ENCODE measurements at places on chromosomes 4 and X.

- no peak for DNase-seq
Observed at GRCh38 chrX:16765594-16765993, 20.7 kb upstream of the TXLNG start.

DNA sequence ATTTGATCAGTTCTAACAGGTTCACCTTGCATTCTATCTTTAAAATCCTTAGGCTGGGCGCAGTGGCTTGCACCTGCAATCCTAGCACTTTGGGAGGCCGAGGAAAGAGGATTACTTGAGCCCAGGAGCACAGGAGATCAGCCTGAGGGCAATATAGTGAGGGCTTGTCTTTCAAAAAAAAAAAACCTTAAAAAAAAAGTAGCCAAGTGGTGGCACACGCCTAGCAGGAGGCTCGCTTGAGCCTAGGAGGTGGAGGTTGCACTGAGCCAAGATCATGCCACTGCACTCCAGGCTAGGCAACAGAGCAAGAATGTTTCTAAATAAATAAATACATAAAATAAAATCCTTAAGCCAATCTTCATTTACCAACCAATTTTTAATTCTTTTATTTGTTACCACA lies 75.6 kb downstream of the PRSS12 start:
- DNase-seq: no peak

DNA sequence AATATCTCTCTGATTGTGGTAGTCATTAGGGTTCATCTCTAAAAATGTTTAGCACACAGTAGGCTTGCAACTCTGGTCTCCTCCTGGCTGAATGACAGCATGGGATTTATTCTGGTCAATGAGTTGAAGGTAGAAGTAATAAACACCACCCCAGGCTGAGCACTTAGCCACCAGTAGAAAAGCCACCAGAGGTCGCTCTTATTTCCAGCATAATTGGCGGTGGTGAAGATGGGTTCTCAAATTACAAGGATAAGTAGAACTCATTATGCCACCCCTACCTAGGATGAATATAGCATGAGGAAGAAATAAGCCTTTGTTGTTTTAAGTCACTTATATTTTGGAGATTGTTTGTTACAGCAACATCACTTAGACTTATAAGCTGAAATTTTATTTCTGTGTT lies 302.7 kb downstream of the GPM6A start:
- no peak for DNase-seq

DNA sequence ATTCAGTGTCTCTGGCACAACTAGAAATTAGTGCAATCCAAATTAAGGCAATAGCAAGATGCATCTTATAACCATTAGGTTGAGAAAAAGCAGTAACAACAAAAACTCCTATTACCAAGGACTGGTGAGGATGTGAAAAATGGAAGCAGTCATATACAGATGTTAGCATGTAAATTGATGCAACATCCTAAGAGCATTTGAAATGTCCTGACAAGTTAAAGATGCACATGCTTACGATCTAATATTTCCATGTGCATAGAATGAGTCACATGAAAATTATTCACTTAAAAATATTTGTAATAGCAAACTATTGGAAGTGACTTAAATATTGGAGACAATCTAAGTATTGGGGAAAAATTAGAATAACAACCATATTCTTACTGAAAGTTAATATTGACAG lies 163.0 kb downstream of the FAM13A start:
- no peak for DNase-seq

DNA sequence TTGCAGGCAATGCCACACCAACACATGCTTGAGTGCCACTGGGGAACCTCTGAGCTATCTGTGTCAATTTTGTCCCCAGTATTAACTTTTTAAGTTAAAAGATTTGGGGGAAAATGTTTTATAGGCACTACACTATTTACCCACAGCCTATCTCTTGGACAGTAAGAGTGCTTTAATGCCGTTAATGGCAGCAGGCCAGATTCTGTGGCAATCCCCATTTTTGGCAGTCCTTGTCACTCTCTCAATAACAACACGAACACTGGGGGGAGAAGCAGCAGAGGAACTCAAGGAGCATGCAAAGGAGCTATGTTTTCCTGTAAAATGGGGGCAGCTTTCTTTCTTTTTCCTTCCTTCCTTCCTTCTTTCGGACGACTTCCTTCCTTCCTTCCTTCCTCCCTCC lies 168.6 kb downstream of the NSUN7 start:
- no peak for DNase-seq

DNA sequence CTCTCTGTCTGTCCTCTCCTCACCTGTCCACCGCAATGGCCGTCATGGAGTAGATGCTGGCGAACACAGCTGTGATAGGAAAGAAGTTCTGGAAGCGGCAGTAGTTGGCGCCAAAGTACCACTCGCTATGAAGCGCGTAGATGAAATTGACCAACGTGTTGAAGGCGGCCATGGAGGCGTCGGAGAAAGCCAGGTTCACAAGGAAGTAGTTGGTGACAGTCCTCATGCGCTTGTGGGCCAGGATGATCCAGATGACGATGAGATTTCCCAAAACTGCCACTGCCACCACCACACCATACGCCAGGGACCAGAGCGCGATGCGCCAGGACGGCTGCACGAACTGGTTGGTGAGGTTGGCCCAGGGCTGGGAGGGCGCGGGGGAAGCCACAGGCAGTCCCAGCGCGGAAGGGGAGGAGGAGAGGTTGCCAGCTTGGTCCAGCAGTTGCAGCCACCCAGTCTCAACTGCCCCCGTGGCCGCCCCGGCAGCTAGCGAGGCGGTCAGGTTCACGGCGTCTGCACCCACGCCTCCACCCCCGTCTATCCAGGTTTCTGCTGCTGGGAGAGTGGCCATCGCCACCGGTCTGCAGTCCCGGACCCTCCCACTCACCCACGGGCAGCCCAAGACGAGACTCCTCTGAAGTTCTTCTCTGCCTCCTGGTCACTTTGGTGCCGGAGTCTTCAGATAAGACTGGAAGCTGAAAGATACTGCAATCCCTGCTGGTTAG lies 518 bp downstream of the TACR3 start:
- no peak for DNase-seq

- no peak for DNase-seq
Observed at GRCh38 chr4:105387466-105387865, 86.4 kb downstream of the PPA2 start.

DNA sequence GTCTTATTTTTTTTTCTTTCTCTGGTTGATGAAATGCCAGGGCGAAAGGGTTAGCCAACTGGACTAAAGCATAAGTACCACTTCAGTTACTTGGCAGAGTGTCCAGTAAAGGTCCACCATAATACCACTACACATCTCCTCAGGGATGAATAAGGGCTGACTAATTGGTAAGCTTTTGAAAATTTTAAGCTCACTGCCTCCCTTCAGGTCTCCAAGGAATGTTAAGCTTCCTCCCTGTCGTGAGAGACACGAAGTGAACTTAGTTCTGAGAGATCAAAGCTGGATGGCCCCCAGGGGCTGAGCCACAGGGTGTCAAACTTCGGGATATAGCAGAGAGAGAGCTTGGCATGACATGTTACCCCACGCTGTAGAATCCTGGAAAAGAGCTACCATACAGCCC lies 111.4 kb downstream of the VSIG4 start:
- DNase-seq: no peak

GRCh38 chr4:156746111-156746510 lies 225.5 kb downstream of the PDGFC start:
- no peak for DNase-seq

GRCh38 chr4:82235346-82235745 lies 138.4 kb downstream of the HNRNPD start:
- no peak for DNase-seq

DNA sequence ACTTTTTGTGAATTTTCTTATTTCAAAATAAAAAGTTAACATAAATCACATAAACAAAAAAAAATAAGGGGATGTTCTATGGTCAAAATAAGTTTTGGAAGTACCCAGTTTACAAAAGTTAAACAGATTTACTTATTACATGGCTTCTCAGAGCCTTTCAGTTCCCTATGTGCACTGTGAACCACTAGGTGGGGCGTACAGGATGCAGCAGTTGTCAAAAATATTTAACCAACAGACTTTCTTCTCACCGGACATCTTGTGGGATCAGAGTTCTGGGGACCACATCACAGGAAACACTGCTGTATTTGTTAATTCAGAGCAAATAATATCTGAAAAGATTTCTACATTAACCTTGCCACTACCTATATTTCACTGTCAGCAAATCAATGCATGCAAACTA lies 74.1 kb downstream of the SMARCA1 start:
- no peak for DNase-seq

- DNase-seq: no peak
Observed at GRCh38 chr4:81508411-81509185, 36.9 kb upstream of the RASGEF1B start.

DNA sequence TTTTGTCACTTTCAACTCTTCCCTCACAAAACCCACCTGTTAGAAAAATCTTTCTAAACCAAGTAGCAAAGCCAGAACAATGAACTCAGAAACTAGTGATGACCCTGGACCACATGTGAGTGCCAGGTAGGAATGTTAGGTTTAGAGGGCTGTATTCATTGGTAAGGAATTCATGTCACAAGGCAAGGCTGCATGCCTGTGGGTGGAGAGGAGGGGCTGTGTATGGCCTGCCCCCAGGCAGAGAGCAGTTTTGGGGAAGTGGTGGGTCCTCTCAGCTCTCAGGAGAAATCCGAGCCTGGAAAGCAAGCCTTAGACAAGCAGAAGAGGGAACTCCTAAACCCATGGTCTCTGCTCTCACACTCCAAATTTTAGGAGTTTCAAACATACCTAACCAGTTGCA lies 2.4 kb downstream of the RNF175 start:
- DNase-seq: no peak

DNA sequence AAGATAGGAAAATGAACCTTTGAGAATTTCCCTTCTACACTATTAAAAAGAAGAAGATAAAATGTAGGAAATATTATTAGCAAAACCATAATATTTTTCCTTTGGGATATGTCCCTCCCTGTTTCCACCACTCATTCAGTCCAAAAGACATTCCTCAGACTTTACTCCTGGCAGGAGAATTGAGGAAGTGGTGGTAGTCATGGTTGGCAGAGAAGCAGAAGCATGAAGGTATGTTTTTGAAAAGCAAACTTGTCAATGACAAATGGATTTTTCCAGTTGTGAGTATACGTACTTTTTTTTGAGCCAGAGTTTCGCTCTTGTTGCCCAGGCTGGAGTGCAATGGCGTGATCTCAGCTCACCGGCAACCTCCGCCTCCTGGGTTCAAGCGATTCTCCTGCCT lies 13.7 kb downstream of the STAG2 start:
- no peak for DNase-seq

DNA sequence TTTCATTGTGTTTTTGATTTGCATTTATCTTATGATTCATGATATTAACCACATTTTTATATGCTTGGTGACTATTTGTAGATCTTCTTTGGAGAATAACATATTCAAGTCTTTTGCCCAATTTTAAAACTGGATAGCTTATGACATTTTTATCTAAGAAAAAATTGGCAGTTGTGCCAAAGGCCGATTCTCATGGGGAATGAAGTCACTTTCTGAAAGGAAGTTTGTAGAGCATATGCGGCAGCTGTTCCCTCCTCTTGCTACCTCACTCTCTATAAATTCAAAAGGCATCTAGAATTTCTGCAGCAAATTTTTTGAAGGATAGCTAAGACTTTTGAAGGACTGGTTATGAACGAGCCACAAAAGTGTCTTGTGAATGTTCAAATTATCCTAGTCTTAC lies 2353.5 kb downstream of the ARAP2 start:
- DNase-seq: no peak

DNA sequence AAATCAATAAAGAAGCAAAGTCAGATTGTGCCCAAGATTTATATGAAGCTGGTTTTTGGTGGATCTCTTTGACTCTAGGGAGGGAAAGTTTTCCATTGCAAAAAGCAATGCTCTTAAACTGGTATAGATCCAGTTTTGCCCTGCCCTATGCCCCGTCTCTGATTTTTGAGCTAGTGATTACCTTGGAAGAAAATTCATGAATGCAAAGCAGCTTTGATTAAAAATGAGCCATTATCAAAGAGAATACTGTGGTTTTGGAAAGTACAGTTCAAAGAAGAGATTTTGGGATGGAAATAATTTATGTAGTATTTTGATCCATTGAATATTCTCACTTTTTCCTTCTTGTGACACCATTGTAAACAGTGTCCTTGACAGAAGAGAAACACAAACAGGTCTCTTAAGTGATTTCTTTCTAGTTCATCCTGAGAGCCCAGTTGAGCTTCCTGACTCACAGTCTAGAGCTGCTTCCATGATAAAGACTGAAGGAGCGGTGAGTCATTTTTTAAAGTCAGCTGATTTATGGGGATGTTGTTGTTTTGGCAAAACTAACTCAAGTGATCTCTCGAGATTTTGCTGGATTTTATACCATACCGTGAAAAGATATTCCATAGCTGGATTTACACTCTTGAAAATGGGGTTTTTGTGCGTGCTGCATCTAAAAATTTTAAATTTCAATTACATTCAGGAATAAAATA lies 76.7 kb downstream of the AFF1 start:
- DNase-seq: no peak

DNA sequence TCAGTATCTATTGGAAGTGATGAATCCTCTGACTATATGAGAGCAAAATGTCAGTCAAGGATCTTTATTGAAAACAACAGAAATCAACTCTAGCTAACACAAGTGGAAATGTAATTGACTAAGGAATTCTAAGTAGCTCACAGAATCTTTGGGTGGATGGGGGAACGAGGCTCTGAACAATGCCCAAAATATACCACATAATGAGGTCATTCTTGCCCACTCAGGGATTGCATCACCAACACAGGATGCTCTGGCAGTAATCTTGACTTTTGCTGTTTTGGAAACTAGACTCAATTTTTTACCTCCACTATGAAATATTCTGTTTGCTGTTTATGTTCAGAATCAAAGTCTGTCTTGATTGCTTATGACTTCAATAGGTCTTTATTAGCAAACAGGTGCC lies 127.4 kb upstream of the UNC5C start:
- DNase-seq: no peak

GRCh38 chrX:68079961-68080360 lies 353.3 kb downstream of the OPHN1 start:
- no peak for DNase-seq

DNA sequence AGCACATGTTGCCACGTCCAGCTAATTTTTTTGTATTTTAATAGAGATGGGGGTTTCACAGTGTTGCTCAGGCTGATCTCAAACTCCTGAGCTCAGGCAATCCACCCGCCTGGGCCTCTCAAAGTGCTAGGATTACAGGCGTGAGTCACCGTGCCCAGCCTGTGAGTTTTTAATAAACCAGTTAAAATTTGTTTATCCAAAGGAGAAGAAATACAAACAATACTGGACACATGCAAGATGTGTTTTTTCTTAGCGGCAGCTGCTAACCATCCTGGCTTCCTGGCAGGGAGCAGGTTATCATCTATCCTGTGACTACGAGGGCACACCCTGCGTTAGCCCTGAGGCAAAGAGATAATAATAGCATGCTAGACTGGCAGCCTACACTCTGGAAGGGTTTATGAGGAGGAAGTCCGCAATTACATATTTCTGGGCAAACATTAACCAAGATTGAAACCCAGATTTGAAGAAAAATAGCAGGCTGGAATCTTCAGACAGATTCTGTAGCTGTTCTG lies 191.4 kb downstream of the SPRY1 start:
- no peak for DNase-seq

Data from CD4-positive, alpha-beta T cell treated with Interferon alpha-2 for 1 hour (primary cell).